Right ventricle myocardium inferior (tissue), 1 donor: ENCODE measurements at places on chromosomes 4 and X. TPM values are rescaled to one million over a fixed set of nuclear protein-coding genes. Genes with fewer than 3 reads are reported as not detected.

DNA sequence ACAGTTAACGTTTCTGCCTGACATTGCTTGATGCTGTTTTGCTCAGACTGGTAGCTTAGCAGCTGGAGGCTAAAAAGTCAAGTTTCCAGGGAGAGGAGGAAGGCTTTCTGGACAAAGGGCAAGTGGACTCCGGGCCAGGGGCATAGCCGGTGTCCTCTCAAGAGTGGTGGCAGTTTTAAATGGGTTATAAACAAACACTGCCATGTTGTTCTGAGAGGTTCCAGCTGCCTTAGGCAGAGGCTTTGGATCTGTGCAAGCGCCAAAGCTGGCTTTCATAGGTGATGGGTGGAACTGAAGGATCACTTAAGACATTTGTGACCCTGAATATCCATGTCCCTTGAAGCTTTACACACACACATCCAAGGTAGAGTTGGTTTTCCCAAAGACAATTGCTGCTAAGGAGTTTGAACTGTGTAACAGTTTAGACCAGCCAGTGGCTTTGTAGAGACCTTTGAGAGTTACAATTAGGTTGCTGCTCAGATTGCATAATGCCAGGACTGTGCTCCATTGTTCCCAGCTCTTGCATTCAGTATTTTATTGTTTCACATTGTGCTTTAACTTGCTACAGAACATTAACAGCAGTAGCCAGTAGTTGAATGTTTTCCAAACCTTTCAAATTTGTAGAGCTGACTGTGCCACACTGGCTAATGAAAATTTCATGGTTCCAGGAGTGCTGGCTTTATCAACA is 54.1 kb upstream of the AP1S2 start:
- no peak for DNase-seq

DNA sequence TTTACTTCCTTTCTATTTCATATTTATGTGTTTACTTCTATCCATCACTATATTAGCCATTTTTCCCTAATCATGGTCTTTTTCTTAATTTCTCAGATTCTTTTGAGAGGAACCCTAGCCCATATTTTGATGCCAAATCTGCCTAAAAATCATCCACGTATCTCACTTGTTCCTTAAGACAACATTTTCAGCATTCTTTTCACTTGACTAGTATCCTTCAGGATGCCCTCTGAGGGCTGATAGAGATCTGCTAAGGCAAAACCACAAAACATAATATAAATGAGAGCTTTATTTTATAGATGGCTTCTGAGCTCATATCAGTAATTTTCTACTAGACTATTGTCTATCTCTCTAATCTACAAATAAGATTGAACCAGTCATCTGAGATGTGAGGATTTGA is 341.9 kb downstream of the GPM6A start:
- DNase-seq: no peak

GRCh38 chr4:4574792-4575191 is 32.9 kb upstream of the STX18 start:
- DNase-seq: peak; percentile 69

DNA sequence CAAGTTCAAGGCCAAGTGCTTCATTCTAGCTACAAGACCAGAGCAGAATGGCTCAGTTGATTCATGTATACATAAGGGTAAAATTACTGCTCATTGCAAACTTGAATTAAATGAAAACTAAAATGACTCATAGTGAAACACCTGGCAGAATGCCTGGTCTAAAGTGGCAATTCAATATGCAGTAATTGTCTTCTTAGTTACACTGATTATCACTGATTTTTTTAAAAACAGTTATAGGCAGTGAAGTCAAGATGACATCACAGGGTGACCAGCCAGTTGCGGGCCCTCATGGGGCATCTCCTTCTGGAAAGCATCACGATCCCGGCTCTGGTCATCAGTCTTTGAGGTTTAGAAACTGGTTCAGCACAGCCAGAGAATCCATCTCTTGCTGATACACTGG is 154.2 kb downstream of the RAB28 start:
- DNase-seq: no peak

- DNase-seq: no peak
Observed at GRCh38 chr4:84091266-84091665, 407.8 kb downstream of the NKX6-1 start.

DNA sequence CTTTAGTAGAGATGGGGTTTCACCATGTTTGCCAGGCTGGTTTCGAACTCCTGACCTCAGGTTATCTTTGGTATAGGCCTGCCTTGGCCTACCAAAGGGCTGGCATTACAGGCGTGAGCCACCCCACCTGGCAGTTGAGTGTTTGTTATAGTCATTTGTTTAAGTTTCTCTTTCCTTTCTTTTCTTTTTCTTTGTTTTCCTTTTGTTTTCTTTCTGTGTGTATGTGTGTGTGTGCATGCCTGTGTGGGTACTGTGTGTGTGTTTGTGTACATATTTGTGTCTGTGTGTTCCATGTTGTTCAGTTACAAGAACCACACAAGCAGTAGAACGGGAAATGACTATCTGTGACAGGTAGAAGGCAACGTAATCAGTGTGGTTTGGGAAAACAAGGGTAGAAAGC is 624.9 kb downstream of the FSTL5 start:
- no peak for DNase-seq

DNA sequence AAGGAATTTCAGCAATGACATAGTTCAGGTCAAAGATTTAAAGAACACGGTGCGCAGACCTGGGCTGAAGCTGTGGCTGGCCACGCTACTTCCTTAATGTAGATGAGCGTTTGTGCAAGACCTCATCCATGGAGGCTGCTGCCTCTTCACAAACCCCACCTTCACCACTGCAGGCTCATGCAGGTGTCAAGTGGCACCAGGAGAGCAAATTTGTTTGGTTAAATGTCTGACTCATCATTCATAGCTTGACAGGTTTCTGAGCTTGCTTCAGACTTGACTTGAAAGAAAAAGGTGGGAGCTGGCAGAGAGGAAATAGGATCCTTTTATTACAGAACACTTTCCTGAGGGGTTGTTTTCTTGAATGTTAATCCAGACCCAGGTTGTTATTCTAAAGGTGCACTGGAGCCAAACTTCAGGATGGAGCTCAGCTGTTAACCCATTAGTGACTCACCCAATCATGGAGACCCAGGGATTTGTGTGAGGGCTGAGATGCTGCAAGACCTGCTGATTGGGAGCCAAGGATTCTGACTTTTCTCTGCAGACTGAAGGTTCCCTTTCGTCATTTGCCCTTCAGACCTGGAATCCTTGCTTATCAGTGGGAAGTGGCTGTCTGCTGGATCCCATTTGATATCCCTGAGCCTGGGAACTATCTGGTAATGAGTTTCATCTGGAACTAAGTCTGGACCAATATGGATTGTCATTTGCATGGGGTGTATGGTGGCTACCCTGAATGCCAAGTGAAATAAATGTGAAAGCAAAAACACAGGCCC is 315.3 kb downstream of the PTTG2 start:
- DNase-seq: no peak

DNA sequence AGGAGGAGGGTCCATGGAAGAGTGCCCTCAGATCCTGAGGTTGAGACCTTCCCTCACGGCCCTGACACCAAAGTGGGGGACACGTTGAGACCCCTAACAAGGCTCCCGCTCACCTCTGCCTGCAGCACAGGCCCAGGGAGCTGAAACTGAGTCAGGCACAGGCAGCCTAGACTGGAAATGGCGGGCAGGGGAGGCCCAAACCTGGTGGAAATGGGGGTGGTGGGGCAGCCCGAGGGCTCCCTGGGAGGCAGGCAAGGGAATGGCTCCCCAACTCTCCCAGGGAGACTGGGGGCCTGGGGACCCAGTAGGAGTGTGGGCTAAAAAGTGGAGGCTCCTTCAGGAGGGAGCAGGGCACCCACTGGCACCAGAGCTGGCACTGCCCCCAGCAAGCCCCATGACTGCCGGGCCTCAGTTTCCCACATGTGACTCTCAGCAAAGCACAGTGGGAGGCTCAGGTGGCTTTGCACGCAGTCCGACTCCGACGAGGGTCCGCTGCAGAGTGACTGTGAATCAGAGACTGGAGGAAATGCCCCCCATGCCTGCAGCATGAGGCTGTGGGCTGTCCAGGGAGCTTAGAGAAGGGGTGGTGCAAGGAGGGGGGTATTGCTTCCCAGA is 5.9 kb downstream of the NKX1-1 start:
- no peak for DNase-seq

- no peak for DNase-seq
Observed at GRCh38 chr4:111662496-111662895, 482.8 kb upstream of the FAM241A start.

DNA sequence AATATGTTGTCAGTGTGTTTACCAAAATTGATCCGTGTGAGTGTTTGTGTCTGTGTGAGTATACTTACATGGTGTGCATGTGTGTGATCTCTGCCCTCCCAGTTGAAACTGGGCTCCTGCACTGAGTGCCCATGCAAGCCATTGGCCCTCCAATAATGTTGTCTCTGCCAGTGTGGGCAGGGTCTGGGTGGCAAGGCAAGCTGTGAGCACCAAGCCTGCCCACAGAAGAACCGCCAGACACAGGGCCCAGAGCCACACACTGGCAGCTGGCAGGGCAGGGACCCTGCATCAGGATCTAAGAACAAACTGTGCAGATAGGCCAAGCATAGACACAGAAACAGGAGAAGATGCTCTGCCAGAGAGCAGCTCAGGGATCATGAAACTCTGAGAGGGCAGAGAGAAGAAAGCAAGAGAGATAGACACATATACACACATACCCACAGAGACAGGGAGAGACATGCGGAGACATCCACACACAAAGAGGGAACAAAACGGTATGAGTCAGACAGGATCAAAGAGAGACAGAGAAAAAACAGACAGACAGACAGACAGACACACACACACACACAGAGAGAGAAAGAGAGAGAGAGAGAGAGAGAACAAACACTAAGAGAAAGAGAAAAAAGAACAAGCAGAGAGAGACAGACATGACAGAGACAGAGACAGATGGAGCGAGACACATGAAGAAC is 555.0 kb downstream of the MID1IP1 start:
- DNase-seq: no peak

- no peak for DNase-seq
Observed at GRCh38 chrX:40471965-40472648, 108.7 kb upstream of the ATP6AP2 start.

DNA sequence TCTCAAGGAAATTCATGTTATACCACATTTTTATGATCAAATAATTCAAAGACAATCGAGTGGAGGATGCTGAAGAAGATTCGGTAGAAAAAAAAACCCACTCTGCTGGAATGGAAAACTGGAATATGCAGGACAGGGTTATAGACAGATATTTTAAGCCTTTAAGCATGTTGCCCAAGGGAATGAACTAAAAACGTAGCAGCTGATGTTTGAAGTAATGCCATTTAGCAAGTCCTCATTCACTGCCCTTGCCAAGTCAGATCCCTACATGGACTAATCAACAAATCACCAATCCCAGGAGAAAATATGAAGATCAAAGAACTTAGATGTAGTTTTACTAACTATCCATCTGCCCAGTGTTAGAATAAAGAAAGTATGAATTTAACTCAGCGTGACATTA is 75.6 kb upstream of the ETNPPL start:
- no peak for DNase-seq

DNA sequence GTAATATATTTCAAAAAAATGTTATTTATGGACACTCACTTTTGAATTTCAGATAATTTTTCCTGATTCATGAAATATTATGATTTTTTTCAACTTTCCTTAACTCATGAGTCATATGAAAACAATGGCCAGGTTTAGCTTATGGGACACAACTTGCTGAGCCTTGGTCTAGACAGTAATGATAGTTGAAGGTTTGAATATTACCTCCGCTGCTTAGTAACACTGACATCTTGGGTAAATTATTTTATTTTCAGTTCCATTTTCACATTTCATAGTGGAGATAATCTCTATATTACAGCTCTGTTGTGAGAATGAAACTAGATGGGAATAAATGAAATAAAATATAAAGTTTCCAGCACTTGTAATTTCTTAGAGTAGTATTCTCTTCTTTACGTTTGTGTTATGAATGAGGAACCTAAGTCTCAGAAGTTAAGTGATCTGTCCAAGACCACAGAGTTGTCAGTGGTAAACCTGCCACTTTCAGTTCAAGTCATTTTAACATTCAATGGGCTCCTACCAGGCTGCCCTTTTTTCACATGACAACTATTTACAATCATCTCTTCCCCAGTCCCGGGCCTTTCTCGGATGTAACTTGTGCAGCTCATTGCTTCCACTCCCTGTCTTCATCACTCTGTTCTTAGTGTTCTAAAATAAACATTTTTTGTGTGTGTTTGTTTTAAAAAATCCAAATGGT is 46.8 kb upstream of the GC start:
- DNase-seq: no peak

DNA sequence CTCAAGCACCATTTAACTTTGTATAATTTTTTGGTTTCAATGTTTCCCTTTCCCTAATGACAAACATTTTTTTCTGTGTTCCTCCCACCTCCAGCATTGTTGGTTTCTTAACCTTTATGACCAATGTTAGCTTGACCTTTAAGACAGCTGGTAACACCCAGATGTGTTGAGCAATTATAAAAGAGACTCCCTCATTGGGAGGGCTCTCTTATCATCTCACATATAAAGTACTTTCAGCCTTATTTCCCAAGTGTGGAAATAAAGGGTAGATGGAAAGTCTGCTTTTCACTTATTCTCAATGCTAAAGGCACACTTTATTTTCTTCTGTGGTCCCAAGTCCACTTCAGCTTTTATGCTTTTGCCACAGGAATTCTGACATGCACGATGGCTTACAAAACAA is 1420.4 kb downstream of the RAPGEF2 start:
- DNase-seq: no peak

F11 gene
- not detected for total RNA-seq

GRCh38 chrX:85244450-85245211 is 840 bp downstream of the ZNF711 start:
- DNase-seq: no peak

DNA sequence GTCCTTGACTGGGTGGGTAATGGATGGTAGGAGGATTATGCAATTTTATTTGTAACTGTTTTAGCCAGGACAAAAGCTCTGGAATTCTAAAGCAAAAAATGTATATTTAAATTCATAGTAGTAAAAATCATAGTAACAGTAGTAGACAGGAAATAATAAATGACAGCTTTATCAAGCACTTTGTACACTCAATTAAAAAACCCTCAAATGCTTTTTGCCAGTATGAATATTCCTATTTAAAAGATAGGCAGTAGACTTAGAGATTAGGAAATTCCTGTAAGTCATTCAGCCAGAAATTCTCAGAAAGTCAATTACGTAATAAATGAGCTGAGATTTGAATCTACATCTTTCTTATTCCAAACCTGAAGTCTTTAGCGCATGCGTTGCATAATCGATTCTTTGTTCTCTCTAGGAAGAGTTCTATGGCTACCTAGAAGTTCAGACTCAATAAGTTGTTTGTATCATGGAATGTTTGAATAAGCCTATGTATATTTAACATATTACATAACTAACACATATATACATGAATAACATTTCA is 2.5 kb downstream of the AADAT start:
- no peak for DNase-seq

KLB gene
- total RNA-seq: 0.30 TPM

DNA sequence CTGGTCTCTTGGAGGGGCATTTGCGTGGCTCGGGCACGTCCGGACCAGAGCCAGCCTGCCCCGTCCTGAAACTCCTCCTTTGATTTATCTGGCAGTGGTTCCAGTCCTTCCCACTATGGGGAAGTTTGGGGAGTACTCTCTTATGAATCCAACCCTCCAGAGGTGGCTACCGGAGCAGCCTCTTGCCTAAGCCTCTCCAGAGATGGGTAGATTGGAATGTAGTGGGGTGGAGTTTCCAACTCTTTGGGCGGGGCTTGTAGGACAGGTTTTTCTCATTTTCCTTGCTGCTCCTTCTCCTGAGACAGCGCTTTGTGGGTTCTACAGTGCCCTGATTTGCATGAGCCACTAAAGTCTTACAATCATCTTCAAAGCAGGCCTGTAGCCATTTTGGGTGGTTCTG is 60.1 kb upstream of the XAGE1B start:
- no peak for DNase-seq
